Glomerular endothelial cell (primary cell): ENCODE measurements at places on chromosomes 11 and 22. TPM values are rescaled to one million over a fixed set of nuclear protein-coding genes. Genes with fewer than 3 reads are reported as not detected.

The AQP11 gene
- 0.18 TPM in 1 of 2 replicates, not detected in the other for total RNA-seq

The TPBGL gene
- 1.3 and 1.6 TPM in 2 replicates for total RNA-seq

The IRAG1 gene
- 0.29 and 1.4 TPM in 2 replicates for total RNA-seq

The APOC3 gene
- not detected in 2 replicates for total RNA-seq

The CYTH4 gene
- 0.24 and 0.47 TPM in 2 replicates for total RNA-seq

The VPREB3 gene
- not detected in 2 replicates for total RNA-seq
